ENCODE measurements at places on chromosomes 11 and 22. TPM values are rescaled to one million over a fixed set of nuclear protein-coding genes. Genes with fewer than 3 reads are reported as not detected.
A peak's percentile ranks its signal among the peaks of the same experiment; 100 is the strongest.

- H3K4me1 ChIP-seq, result peaks cover 11% of the 10 kb centered on the region
- H3K36me3 ChIP-seq, result no peaks in the 10 kb centered on the region
- peak within 1 kb of the TSS; percentile 83 for H3K27ac ChIP-seq
These were observed at the start of gene BMAL1 for GRCh38 chr11:13277768-13278608. BMAL1 (plus strand) TSS chr11:13277790; CDS start chr11:13354309, 76,519 bp downstream.

- H3K27ac ChIP-seq, result no peak overlapping the region
- H3K27me3 ChIP-seq, result no peaks in the 10 kb centered on the region
- no peak for DNase-seq
- H3K36me3 ChIP-seq, result no peaks in the 10 kb centered on the region
- no peak overlapping the region for H3K4me3 ChIP-seq
These were observed 37.6 kb upstream of the KLHL35 start for GRCh38 chr11:75470476-75471080.

DNA sequence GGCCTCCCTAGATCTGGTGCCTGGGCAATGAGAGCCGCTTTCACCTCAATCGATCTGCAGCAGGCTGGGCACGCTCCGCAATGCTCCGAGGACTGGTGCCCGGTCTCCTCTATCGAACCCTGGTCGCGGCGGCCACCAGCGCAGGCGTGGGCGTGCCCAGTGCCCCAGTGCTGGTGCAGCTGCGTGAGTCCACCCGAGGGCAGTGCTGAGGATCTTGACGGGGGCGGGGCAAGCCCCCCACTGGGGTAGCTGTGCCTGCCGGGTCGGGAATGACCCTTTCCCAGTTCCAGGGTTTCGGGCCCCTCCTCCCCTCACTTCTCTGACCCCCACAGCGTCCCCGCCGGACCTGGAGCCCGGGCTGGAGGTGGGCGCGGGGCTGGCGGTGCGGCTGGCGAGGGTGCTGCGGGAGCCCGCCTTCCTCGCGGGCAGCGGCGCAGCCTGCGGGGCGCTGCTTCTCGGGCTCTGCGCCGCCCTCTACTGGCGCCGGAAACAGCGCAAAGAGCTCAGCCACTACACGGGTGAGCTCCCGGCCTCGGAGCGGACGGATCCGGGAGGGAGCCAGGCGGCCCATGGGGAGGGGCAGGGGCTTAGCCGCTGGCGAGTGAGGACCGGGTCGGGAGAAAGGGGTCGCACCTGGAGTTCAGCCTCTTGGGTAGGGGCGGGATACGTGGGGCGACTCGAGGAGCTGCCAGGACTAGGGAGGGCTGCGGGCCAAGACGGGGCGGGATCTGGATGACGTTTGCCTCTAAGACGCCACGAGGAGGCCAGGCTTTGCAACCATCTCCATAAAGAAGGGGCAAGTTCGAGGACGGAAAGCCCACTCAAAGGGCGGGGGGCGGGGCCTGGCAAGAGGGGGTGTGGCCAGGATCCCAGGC lies 10.9 kb downstream of the ROBO3 start:
- H3K27ac ChIP-seq, result peak overlapping the region; percentile 72
- peak overlapping the region; percentile 51 for H3K4me3 ChIP-seq
- H3K27me3 ChIP-seq, result peaks cover 4% of the 10 kb centered on the region
- H3K36me3 ChIP-seq, result no peaks in the 10 kb centered on the region
- peaks cover 6% of the 10 kb centered on the region for H3K4me1 ChIP-seq
- DNase-seq, result peak; percentile 87

DNA sequence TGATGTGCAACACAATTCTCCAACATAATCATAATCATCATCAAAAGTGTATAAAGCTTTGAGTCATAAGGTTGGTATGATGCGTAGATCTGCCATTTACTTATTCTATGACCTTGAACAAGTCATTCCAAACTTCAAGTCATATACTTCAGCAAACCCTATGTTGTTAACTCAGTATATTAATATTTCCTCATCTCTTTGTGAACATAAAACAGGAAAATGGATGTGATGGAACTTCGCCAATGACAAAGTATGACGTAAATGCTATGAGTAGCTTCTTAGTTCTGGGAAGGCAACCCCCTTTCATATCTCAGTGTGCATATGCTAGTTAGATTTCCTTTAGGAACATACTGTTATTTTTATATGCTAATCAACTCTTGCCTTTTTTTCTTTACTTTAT lies 102.7 kb upstream of the ANO3 start:
- H3K27ac ChIP-seq, result no peak overlapping the region
- no peaks in the 10 kb centered on the region for H3K4me1 ChIP-seq
- H3K36me3 ChIP-seq, result no peaks in the 10 kb centered on the region
- no peak for DNase-seq
- H3K4me3 ChIP-seq, result no peak overlapping the region

- no peaks in the 10 kb centered on the region for H3K36me3 ChIP-seq
- no peak for DNase-seq
- H3K4me3 ChIP-seq, result no peak overlapping the region
- no peak overlapping the region for H3K27ac ChIP-seq
These were observed 250.7 kb downstream of the LUZP2 start for GRCh38 chr11:24747275-24748251.

The NAALAD2 gene
- total RNA-seq, result 0.25 TPM

The SMIM38 gene
- total RNA-seq, result not detected

The P2RX6 gene
- 0.27 TPM for total RNA-seq

The ESRRA gene
- total RNA-seq, result 150 TPM

The TUB gene
- 1.4 TPM for total RNA-seq

The OR51B5 gene
- not detected for total RNA-seq

The ARHGAP20 gene
- total RNA-seq, result 1.3 TPM

All from colonic mucosa (tissue), 4 donors.